HT1080 (cell line): ENCODE measurements at places on chromosomes 2 and 18. TPM values are rescaled to one million over a fixed set of nuclear protein-coding genes. Genes with fewer than 3 reads are reported as not detected.

Gene BMP10
- not detected in 2 replicates for total RNA-seq

Gene SLC4A1AP
- 22.6 and 26.1 TPM in 2 replicates for total RNA-seq

Gene MATN3
- 0.07 and 0.47 TPM in 2 replicates for total RNA-seq

Gene IL1A
- 0.85 and 1.1 TPM in 2 replicates for total RNA-seq

Gene DNAJC27
- total RNA-seq = 0.47 and 1.8 TPM in 2 replicates

Gene DPP4
- total RNA-seq = not detected in 2 replicates

Gene HES6
- total RNA-seq = 16.8 and 17.0 TPM in 2 replicates

Gene SEPTIN10
- total RNA-seq = 31.5 and 45.2 TPM in 2 replicates

Gene TUBB6
- total RNA-seq = 752 and 866 TPM in 2 replicates

Gene CACNB4
- 0.29 and 0.60 TPM in 2 replicates for total RNA-seq

Gene REG3G
- 0.23 TPM in 1 of 2 replicates, not detected in the other for total RNA-seq

Gene DNAH6
- total RNA-seq = 0.10 and 0.16 TPM in 2 replicates

Gene KLHL30
- not detected in 2 replicates for total RNA-seq

Gene ASPRV1
- 0.35 and 0.47 TPM in 2 replicates for total RNA-seq

Gene STRN
- total RNA-seq = 10.2 and 14.8 TPM in 2 replicates

Gene STPG4
- total RNA-seq = 0.10 and 0.70 TPM in 2 replicates

Gene LRRTM4
- 0.03 TPM in 1 of 2 replicates, not detected in the other for total RNA-seq

Gene TFCP2L1
- 0.10 and 0.33 TPM in 2 replicates for total RNA-seq

Gene GPAT2
- not detected in 2 replicates for total RNA-seq

Gene C18orf63
- not detected in 2 replicates for total RNA-seq

Gene IL36G
- not detected in 2 replicates for total RNA-seq

Gene STRADB
- 37.2 and 41.4 TPM in 2 replicates for total RNA-seq

Gene CGREF1
- 0.13 and 0.26 TPM in 2 replicates for total RNA-seq

Gene NT5DC4
- total RNA-seq = not detected in 2 replicates

Gene SIX3
- not detected in 2 replicates for total RNA-seq

Gene WNT6
- not detected in 2 replicates for total RNA-seq

Gene NAT8
- not detected in 2 replicates for total RNA-seq

Gene TPGS2
- 114 and 123 TPM in 2 replicates for total RNA-seq

Gene EFR3B
- 3.9 and 5.6 TPM in 2 replicates for total RNA-seq

Gene STARD6
- total RNA-seq = not detected in 2 replicates

Gene SCG2
- 4.6 and 8.2 TPM in 2 replicates for total RNA-seq

Gene GCG
- 0.16 TPM in 1 of 2 replicates, not detected in the other for total RNA-seq

Gene L3MBTL4
- total RNA-seq = 0.43 TPM in 1 of 2 replicates, not detected in the other

Gene HOXD12
- 0.10 TPM in 1 of 2 replicates, not detected in the other for total RNA-seq

Gene MEX3C
- 30.2 and 33.8 TPM in 2 replicates for total RNA-seq

Gene CFC1
- total RNA-seq = not detected in 2 replicates

Gene OSBPL6
- 8.7 and 18.3 TPM in 2 replicates for total RNA-seq

Gene SMIM21
- not detected in 2 replicates for total RNA-seq

Gene OXER1
- total RNA-seq = not detected in 2 replicates

Gene RBM45
- total RNA-seq = 17.1 and 25.0 TPM in 2 replicates

Gene KIAA2012
- total RNA-seq = not detected in 2 replicates

Gene ERBB4
- total RNA-seq = 0.02 TPM in 1 of 2 replicates, not detected in the other

Gene ABCB6
- 21.4 and 25.5 TPM in 2 replicates for total RNA-seq

Gene BIN1
- total RNA-seq = 68.0 and 68.8 TPM in 2 replicates

Gene GPR39
- 5.6 and 6.9 TPM in 2 replicates for total RNA-seq
